ENCODE measurements at places on chromosomes 7 and 10.

DNA sequence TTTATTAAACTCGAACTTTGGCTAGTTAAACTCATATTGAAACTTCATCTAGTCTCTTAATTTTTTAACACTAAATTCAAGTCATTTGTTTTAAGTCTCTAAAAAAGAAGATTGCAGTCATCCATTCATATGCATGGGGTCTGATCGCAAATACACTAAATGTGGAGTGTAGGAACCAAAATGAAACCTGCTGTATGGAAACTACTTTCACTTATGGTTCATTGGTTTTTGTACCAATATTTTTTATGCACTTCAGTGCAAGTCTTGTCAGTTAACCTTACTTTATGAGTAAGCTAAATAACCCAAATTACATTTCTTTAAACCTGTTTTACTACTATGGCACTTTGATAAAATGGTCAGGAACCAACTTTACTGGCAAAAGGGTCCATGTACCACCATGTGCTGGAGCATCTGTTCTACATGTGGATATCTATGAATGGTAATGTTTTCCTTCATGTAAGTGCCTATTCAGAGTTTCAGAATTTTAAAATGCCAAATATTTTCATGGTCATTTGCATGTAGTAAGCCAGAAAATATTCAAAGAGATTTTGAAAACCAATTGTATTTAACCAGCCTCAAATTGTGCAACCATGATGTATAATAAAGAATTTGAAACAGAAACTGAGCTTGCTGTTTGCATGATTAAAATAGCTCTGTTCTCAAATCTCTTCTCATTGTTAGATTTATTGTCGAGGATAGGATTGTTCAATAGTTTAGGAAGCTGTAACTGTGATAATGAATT, 7.6 kb upstream of the SUPV3L1 start:
- peak; percentile 29 for DNase-seq

DNA sequence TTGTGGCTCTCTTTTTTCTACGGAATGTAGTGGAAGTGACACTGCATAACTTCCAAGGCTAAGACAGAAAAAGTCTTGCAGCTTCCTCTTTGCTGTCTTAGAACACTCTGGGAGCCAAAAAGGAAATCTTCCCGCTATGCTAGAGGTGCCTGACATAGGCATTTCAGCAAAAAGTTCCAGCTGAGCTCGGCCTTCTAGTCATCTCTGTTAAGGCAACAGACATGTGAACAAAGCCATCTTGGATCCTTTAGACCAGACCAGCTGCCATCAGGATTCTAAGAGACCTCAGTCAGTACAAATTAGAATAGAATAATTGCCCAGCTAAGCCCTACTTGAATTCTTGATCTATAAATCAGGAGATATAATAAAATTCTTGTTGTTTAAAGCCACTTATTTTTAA, 16.3 kb upstream of the COL1A2 start:
- no peak for DNase-seq

GRCh38 chr7:149638566-149639320, 134.6 kb downstream of the ZNF467 start:
- DNase-seq, result no peak

GRCh38 chr10:116761883-116762282, 19.5 kb upstream of the HSPA12A start:
- no peak for DNase-seq

DNA sequence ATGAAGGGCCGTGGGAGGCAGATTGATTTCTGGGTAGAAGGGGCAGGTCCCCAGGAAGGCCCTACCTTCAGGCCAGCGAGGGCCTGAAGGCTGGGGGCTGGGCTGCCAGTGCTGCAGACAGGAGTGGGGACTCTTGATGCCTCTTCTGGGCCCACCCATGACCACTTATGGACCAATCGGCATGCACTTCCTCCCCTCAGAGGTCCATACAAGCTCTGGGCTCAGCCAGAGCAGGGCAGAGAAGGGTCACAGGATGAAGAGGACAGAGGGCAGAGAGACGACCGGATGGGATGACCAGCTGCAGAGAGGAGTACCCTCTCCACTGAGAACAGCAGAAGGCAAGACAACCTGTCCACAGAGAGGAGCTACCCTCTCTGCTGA, 120.1 kb downstream of the DYNC2I1 start:
- DNase-seq, result no peak

DNA sequence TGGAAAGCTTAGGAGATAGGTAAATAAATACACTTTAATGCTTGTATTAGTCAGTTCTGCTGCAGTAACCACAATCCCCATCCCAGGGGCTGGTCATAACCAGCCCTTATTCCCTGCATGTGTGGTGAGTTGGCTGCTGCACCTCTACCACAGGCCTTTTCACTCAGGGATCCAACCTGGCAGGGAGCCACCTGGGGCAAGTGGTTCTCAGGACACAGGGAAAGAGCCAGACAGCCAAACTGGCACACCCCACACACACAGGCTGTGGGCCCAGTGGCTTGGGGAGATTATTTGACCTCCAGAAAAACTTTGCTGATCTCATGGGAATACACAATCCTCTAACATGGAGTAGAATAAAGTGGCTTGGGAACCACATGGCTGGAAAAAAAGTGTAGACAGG, 400.0 kb upstream of the RNF32 start:
- DNase-seq, result no peak

GRCh38 chr10:3419719-3420495, 247.3 kb upstream of the PITRM1 start:
- no peak for DNase-seq

Measured in GM10248 (cell line).